ENCODE measurements at places on chromosomes 16 and 17. TPM values are rescaled to one million over a fixed set of nuclear protein-coding genes. Genes with fewer than 3 reads are reported as not detected.
A peak's percentile ranks its signal among the peaks of the same experiment; 100 is the strongest.

Gene ESRP2
- total RNA-seq = 1.6 TPM

Gene G6PC1
- not detected for total RNA-seq

Gene CCL3
- not detected for total RNA-seq

Gene HYDIN
- total RNA-seq = not detected

Gene PRAC2
- total RNA-seq = not detected

Gene TRIM25
- total RNA-seq = 20.0 TPM

Gene FAM234A
- 41.5 TPM for total RNA-seq

DNA sequence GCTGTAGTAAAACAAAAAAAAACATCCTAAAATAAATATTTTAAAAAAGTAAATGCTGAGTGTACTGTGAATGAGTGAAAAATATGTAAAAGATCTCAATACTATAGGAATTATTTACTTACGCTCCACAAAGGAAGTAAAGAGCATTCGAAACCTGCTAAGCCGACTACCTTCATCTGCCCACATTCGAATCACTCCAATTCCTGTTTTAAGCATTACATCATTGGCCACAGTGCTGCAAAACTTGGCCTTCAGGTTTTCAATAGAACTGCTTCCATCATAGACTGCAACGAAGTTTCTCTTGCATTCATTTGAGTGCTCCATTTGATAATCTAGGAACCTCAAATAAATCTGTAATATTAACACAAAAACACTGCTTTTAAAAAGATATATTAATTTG lies 34.4 kb downstream of the NETO2 start:
- DNase-seq = no peak

GRCh38 chr17:43774304-43775250 lies 4.2 kb downstream of the DUSP3 start:
- no peak for DNase-seq

DNA sequence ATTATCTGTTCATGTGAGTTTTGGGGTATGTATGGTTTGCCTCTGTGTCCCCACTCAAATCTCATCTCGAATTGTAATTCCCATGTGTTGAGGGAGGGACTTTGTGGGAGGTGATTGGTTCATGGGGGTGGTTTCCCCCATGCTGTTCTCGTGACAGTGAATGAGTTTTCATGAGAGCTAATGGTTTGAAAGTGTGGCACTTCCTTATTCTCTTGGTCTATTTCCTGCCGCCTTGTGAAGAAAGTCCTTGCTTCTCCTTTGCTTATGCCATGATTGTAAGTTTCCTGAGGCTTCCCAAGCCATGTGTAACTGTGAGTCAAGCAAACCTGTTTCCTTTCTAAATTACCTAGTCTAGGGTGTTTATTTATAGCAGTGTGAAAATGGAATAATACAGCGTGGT lies 128.1 kb upstream of the HS3ST4 start:
- DNase-seq = no peak

- DNase-seq = no peak
Observed at GRCh38 chr16:73547552-73548403, 499.9 kb upstream of the ZFHX3 start.

DNA sequence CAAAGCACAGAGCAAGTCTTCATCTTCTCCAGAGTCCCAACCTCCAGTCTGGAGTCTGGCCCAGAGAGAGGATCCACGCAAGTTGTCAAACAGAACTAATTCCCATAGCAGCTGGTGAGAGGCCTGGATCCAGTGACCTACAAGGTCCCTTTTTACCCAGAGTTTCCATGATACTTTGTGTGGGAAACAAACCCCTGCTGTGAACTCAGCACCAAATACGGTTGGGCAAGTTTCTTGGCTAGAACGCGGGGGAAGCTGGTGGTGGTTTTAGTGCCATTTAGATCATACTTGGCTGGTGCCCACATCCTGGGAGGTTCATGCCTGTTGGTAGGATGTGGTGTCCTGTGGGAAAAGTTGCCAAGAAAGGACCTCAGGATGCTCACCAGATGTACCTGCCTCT lies 18.1 kb downstream of the TMC7 start:
- DNase-seq = peak; percentile 59

DNA sequence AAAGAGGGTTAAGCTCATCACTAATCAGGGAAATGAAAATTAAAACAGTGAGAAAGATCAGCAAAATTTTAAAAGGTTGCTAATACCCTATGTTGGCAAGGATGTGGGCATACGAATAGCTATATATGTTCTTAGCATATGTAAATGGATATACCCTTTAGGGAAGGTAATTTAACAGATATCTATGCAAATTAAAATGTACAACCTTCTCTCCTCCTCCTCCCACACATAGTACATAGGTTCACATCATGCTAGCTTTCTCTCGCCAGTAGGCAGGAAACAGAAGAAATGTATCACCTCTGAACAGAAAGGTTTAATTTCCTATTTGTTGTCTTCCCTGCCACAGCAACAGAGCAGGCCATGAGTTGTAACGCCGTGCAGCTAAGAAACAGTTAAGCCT lies 103.8 kb downstream of the CDYL2 start:
- DNase-seq = no peak

- no peak for DNase-seq
Observed at GRCh38 chr16:88936008-88936555, 40.9 kb downstream of the CBFA2T3 start.
